ENCODE measurements at places on chromosomes 1 and 21. TPM values are rescaled to one million over a fixed set of nuclear protein-coding genes. Genes with fewer than 3 reads are reported as not detected.

Gene SELE
- not detected for total RNA-seq

Gene EXTL1
- total RNA-seq, result 3.6 TPM

Gene BLACAT1
- total RNA-seq, result 6.3 TPM

Gene LCE1D
- not detected for total RNA-seq

Gene ZBTB8A
- 8.9 TPM for total RNA-seq

Gene ERG
- total RNA-seq, result not detected

Gene A3GALT2
- 0.40 TPM for total RNA-seq

Gene DNASE2B
- total RNA-seq, result 0.26 TPM

Gene TRAF3IP3
- not detected for total RNA-seq

Gene LRRC38
- total RNA-seq, result not detected

Gene SERPINC1
- total RNA-seq, result not detected

Gene AMIGO1
- total RNA-seq, result 7.0 TPM

Gene C1orf53
- 4.3 TPM for total RNA-seq

Gene GJA9
- total RNA-seq, result not detected

Gene SPRR1B
- not detected for total RNA-seq

Gene PRAMEF33
- total RNA-seq, result not detected

Gene CLDN19
- 8.2 TPM for total RNA-seq

Gene C1QB
- total RNA-seq, result not detected

Gene SLC45A1
- 0.60 TPM for total RNA-seq

Gene FALEC
- not detected for total RNA-seq

Gene INKA2
- total RNA-seq, result 4.4 TPM

Gene RPE65
- not detected for total RNA-seq

Gene TARDBP
- total RNA-seq, result 197 TPM

Gene TEDDM1
- not detected for total RNA-seq

Gene BARHL2
- total RNA-seq, result not detected

Gene C1orf146
- total RNA-seq, result not detected

Gene AK5
- 4.0 TPM for total RNA-seq

Gene ARMH1
- total RNA-seq, result 14.9 TPM

Gene LYSMD1
- total RNA-seq, result 14.0 TPM

Gene SHE
- total RNA-seq, result not detected

Gene PODN
- 0.38 TPM for total RNA-seq

Gene CLEC20A
- not detected for total RNA-seq

Gene TMEM125
- 41.1 TPM for total RNA-seq

Gene SEMA4A
- 3.7 TPM for total RNA-seq

Gene TMEM200B
- total RNA-seq, result 13.3 TPM

Gene SLAMF9
- total RNA-seq, result not detected

Gene CD1C
- not detected for total RNA-seq

Gene SYCP1
- not detected for total RNA-seq

Gene ABCA4
- 2.0 TPM for total RNA-seq

All from progenitor cell of endocrine pancreas (in vitro differentiated cells).